ENCODE measurements at places on chromosomes 6 and 20.
A peak's percentile ranks its signal among the peaks of the same experiment; 100 is the strongest.

DNA sequence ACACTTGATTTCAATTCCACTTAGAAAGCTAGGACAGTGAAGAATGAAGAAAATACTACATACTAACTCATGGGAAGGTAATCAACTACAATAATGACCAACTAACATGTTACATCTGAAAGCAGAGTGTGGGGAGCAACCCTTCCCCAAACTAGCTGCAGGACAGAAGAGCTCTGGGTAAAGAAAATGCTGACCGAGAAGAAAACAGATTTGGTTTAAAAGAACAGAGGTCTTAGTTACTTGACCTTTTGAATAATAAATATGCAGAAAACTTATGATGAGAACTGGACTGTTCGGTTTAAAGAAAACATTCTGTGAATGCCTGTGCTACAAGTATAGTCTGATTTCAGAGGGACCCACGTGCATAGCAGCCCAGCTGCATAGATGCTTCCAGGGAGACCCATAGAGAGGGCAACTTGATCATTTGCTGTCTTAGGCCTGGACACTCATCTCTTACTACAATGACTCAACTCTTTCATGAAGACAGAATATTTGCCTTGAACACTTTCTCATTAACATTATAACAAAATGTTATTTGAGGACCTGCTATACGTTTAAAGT, 53.5 kb downstream of the RALGAPA2 start:
- no peak for DNase-seq

DNA sequence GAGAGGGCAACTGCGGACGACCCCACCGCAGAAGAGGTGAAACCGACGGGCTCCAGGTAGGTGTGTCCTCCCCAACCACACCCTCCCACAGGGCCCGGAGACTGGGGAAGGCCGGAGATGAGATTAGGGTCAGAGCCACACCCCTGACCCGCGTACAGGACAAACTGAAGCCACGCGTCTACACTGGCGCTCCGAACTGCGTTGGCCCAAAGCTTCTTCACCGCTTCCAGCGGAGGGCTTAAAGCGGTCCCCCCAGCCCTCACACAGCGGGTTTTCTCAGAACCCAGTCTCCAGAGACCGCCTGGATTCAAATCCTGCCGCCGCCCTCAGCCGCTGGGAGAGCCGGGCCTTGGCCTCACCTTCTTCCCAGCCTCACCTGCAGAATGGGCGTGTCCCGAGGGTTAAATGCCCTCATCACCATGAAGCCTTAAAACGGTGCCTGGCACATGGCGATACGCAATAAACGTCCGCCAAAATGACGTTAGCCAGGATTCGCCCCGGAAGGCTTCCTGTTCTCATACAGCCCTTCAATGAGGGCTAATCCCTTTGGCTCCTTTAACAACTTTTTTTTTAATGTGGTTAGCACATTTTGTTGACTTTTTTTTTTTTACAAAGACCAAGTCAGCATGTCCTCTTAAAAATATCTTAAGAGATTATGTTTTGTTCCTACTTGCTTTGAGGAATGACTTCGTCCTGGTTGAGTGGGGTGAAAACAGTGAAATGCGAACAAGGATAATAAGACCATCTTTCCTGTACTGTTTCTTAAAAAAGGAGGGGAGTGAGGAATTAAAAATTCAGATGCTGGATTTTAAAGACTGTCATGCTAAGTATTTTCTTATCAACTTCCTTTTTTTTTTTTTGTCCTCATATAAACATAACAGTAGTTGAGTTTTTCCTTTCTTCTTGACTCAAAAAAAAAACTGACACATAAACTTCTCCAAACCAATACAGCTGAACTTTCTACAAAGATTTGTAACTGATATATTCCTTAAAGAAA, 15.1 kb upstream of the ZNF217 start:
- peak; percentile 28 for DNase-seq

- DNase-seq, result no peak
Observed at GRCh38 chr6:105740946-105741645, 338.2 kb upstream of the PREP start.

- no peak for DNase-seq
Observed at GRCh38 chr6:4356899-4357659, 221.7 kb upstream of the ECI2 start.

GRCh38 chr20:57654363-57654997, 34.3 kb upstream of the ZBP1 start:
- peak; percentile 45 for DNase-seq

DNA sequence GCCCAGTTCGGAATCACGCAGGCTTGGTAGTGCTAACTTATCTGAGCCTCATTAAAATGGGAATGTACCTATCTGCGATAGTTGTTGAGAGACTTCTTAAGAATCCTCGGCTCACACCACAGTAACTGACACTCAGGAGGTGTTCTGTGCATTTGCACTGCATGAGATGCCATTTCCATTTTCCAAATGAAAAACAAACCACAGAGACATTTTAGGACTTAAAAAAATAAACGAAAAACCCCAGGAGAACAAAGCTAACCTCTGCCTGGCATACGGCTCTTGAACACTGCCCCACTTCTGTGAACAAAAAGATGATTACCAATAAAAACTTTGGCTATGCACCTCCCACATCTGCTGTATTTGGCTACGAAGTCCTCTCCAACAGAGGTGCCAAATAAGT, 37.6 kb downstream of the BEND3 start:
- DNase-seq, result no peak

GRCh38 chr6:129510950-129511349, 199.0 kb downstream of the ARHGAP18 start:
- DNase-seq, result no peak

GRCh38 chr20:58649288-58650180, 1.5 kb upstream of the STX16 start:
- no peak for DNase-seq

DNA sequence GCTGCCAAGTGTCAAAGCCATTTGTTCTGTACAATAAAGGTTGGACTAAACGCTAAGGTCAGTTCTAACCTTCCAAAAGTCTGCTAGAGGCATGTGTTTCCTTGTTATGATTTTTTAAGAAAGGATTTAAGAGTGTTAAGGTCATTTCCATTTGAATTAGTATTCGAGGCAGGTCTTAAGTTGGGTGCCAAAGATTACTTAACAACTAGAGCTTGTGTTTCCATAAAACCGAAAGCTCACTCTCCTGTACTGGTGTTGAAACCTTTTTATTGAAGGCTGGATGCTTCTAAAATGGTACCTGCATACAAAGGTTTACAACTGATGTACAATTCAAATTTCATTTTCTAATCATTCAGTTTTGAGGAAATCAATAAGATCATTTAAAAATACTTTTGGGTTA, 82.4 kb downstream of the RNF144B start:
- no peak for DNase-seq

DNA sequence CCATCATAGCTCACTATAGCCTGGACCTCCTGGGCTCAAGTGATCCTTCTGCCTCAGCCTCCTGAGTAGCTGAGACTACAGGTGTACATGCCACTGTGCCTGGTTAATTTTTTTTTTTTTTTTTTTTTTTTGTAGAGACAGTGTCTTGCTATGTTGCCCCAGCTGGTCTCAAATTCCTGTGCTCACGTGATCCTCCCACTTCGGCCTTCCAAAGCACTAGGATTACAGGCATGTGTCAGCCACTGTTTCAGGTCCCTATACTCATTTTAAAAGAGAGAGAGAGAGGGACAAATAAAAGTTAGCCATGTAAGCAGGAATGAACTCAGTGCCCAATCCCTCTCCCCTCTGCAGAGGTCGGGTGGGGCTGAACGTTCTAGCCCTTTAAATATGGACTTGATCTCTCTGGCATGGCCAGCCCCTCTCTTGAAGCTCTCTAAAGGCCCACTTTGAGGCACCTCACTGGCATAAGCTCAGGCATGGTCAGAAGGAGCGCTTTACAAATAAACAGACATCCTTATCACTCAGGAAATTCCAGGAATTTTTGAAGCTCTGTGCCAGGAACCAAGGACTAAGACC, 9.0 kb upstream of the SERPINB1 start:
- DNase-seq, result no peak

GRCh38 chr6:34532230-34532629, 23.9 kb downstream of the SPDEF start:
- no peak for DNase-seq

DNA sequence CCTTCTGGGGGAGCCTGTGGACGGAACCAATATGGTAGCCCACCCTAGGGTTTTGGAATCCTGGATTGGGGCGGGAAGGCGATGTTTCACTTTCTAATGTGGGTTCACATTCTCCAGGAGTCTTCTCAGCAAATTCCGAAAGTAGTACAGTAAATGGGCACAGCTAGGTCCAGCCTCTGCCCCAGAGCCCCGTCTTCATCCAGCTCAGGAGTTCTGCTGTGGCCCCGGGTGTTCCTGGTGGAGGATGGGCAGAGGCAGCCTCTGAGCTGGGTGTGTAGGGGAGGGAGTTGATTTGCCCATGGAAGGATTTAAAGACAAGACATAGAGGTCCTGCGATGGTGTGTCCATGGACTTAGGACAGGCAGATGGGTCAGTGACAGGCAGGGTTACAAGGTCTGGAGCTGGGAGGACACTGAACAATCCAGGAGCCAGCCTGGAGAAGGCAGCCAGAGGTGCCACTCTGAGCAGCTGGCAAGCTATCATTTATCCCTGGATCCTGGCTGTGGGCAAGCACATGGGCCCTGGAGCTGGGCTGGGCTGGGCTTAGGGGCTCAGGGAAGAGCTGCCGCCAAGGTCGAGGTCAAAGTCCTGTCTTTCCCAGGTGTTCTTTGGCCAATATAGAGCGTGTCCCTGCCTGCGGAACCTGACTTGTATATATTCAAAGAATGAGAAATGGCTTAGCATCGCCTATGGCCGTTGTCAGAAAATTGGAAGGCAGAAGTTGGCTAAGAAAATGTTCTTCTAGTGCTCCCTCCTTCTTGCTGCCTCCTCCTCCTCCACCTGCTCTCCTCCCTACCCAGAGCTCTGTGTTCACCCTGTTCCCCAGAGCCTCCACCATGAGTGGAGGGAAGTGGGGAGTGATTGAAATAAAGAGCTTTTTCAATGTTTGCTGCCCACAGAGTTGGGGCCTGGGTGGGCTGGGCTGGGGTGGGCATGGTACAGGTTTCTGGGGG, 6.7 kb downstream of the CLPSL1 start:
- DNase-seq, result no peak

- no peak for DNase-seq
Observed at GRCh38 chr6:153442096-153442495, 311.0 kb upstream of the RGS17 start.

- no peak for DNase-seq
Observed at GRCh38 chr6:2990248-2990931, 9.3 kb upstream of the NQO2 start.

DNA sequence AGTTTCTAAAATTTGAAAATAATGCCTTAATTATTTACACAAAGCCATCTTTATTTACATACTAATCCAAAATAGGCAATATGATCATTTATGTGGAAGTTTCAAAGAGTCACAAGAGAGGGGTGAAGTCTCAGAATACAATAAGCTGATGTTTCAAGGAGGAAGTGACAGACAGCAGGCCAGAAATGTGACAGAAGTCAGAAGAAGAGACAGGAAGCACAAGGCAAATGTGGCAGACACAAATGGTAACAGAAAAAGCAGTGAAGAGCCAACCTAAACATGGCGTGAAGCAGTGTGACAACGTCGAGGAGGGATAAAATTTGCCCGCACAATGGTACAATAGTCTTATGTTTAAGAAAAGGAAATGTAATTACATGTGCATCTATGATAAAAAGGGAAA, 59.8 kb downstream of the SHPRH start:
- DNase-seq, result no peak

GRCh38 chr6:143271024-143271423, 179.5 kb downstream of the ADAT2 start:
- no peak for DNase-seq

- no peak for DNase-seq
Observed at GRCh38 chr20:22579119-22579427, 5.3 kb downstream of the FOXA2 start.

DNA sequence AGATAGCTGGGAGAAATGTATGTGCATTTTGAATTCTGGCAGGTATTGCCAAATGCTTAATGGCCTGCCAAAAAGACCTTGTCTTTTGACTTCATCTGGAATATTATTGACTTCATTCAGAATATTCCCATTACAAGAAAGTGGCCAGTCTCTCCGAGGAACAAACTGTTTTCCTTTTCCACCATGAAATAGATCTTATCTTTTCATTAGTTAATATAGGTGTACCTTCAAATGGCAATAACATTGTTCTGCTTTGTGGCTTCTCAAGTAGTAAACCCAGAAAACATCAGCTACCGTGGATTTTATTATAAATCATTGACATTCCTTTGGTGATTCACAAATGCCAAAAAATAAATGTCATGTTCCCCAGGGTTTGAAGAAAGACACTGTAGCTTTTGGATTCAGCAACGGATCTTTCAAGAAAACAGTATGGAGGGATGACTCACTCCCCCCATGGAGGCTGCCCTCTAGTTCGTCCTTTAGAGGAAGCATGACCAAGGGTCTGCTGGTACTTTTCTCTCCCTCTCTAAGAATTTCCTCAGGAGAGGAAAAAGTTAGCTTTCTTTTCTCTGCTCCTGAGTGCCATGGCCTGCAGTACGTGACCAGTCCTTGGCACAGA, 1.1 kb upstream of the RNF182 start:
- DNase-seq, result no peak

GRCh38 chr6:76706631-76707030, 634.2 kb upstream of the IMPG1 start:
- DNase-seq, result no peak

GRCh38 chr6:161268531-161269210, 5.2 kb downstream of the AGPAT4 start:
- DNase-seq, result no peak
